ENCODE measurements at places on chromosomes 12 and 14. TPM values are rescaled to one million over a fixed set of nuclear protein-coding genes. Genes with fewer than 3 reads are reported as not detected.
A peak's percentile ranks its signal among the peaks of the same experiment; 100 is the strongest.

Gene TMCC3
- total RNA-seq = 9.0 TPM

- peaks cover 9% of the 10 kb centered on the region for H3K27me3 ChIP-seq
- H3K4me3 ChIP-seq = no peak overlapping the region
- no peaks in the 10 kb centered on the region for H3K4me1 ChIP-seq
- no peak for DNase-seq
- H3K27ac ChIP-seq = no peak overlapping the region
Measured at GRCh38 chr12:127629066-127629820, 637.7 kb upstream of the TMEM132C start.

Gene HAL
- 0.27 TPM for total RNA-seq

- no peaks in the 10 kb centered on the region for H3K36me3 ChIP-seq
- H3K4me3 ChIP-seq = no peak overlapping the region
- no peak for DNase-seq
- no peaks in the 10 kb centered on the region for H3K27me3 ChIP-seq
- peaks cover 6% of the 10 kb centered on the region for H3K4me1 ChIP-seq
Measured at GRCh38 chr12:2372735-2373134, 319.9 kb downstream of the CACNA1C start.

Gene LMO3
- total RNA-seq = 5.0 TPM

Gene TC2N
- total RNA-seq = 44.8 TPM

DNA sequence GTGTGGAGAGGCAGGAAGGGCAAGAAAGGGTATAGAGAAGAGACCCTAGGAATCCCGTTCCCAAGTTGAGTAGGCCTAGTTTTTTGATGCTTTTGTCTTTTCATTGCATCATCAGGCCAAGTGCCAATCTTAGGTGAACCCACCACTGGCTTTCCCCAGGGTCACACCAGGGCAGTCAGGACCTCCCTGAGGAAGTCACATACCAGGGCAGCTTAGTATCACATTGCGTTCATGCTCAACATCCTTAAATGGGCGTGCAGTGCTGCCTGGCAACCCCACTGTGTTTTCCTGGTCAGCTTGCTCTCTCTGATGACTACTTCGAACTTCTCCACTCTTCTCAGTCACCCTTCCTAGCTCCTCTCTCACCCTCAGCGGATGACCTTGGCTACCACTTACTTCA lies 9.0 kb downstream of the ASIC1 start:
- peaks cover 16% of the 10 kb centered on the region for H3K4me1 ChIP-seq
- H3K27ac ChIP-seq = peak overlapping the region; percentile 21
- H3K27me3 ChIP-seq = no peaks in the 10 kb centered on the region
- no peak overlapping the region for H3K4me3 ChIP-seq
- no peak for DNase-seq
- no peaks in the 10 kb centered on the region for H3K36me3 ChIP-seq

DNA sequence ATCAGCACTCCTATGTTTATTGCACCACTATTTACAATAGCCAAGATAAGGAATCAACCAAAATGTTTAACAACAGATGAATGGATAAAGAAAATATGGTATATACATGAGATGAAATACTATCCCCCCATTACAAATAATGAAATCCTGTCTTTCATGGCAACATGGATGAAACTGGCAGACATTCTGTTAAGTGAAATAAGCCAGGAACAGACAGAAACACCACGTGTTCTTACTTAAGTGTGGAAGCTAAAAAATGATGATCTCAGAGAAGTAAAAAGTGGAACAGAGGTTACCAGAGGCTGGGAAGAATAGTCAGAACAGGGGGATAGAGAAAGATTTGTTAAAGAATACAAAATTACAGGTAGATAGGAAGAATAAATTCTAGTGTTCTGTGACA lies 113.7 kb upstream of the MDM1 start:
- H3K27ac ChIP-seq = no peak overlapping the region
- no peaks in the 10 kb centered on the region for H3K27me3 ChIP-seq
- DNase-seq = no peak
- no peaks in the 10 kb centered on the region for H3K36me3 ChIP-seq
- no peak overlapping the region for H3K4me3 ChIP-seq

- no peaks in the 10 kb centered on the region for H3K27me3 ChIP-seq
- H3K36me3 ChIP-seq = no peaks in the 10 kb centered on the region
- no peak overlapping the region for H3K27ac ChIP-seq
- H3K4me1 ChIP-seq = no peaks in the 10 kb centered on the region
- no peak overlapping the region for H3K4me3 ChIP-seq
Measured at GRCh38 chr12:124085419-124086296, 112.6 kb downstream of the ZNF664 start.
